ENCODE measurements at places on chromosomes 5 and 9. TPM values are rescaled to one million over a fixed set of nuclear protein-coding genes. Genes with fewer than 3 reads are reported as not detected.

TEX48 gene
- total RNA-seq = not detected

PCDHB10 gene
- total RNA-seq = 0.30 TPM

FXN gene
- total RNA-seq = 2.6 TPM

SPINK7 gene
- total RNA-seq = not detected

PCDHA4 gene
- total RNA-seq = 0.61 TPM

PRDM9 gene
- not detected for total RNA-seq

ARL14EPL gene
- total RNA-seq = under 0.01 TPM

WNT8A gene
- not detected for total RNA-seq

PAEP gene
- not detected for total RNA-seq

LCN9 gene
- total RNA-seq = not detected

ABO gene
- not detected for total RNA-seq

GRXCR2 gene
- total RNA-seq = not detected

CCDC180 gene
- total RNA-seq = 0.65 TPM

TAS2R1 gene
- total RNA-seq = not detected

TAL2 gene
- total RNA-seq = 0.32 TPM

SOX30 gene
- total RNA-seq = not detected

LHX3 gene
- total RNA-seq = not detected

CCDC183 gene
- 0.46 TPM for total RNA-seq

PRUNE2 gene
- total RNA-seq = 3.2 TPM

ZBTB43 gene
- 6.8 TPM for total RNA-seq

GGTA1 gene
- not detected for total RNA-seq

FOXD1 gene
- 0.30 TPM for total RNA-seq

APBA1 gene
- 1.6 TPM for total RNA-seq

EQTN gene
- not detected for total RNA-seq

FBXL7 gene
- total RNA-seq = 4.0 TPM

SUSD3 gene
- total RNA-seq = not detected

GABRA1 gene
- total RNA-seq = not detected

C6 gene
- total RNA-seq = not detected

TAF11L5 gene
- total RNA-seq = not detected

RAB3C gene
- total RNA-seq = under 0.01 TPM

ROPN1L gene
- total RNA-seq = 0.32 TPM

UBE2QL1 gene
- under 0.01 TPM for total RNA-seq

COL23A1 gene
- total RNA-seq = 0.15 TPM

NSG2 gene
- total RNA-seq = not detected

TSSK1B gene
- total RNA-seq = not detected

GPR150 gene
- total RNA-seq = 0.30 TPM

TPPP gene
- total RNA-seq = 0.15 TPM

RECK gene
- total RNA-seq = 14.7 TPM

EPB41L4A gene
- 8.8 TPM for total RNA-seq

IL7R gene
- 1.3 TPM for total RNA-seq

TESK1 gene
- 4.7 TPM for total RNA-seq

IER5L gene
- 10.7 TPM for total RNA-seq

CTXN3 gene
- under 0.01 TPM for total RNA-seq

LOX gene
- total RNA-seq = 35.4 TPM

ADAMTS12 gene
- 0.46 TPM for total RNA-seq

RETREG1 gene
- 0.15 TPM for total RNA-seq

LAMC3 gene
- under 0.01 TPM for total RNA-seq

SPINK6 gene
- total RNA-seq = not detected

ASPN gene
- not detected for total RNA-seq

ABCA1 gene
- 24.3 TPM for total RNA-seq

SPRY4 gene
- total RNA-seq = 6.5 TPM

GFI1B gene
- not detected for total RNA-seq

SLC6A3 gene
- not detected for total RNA-seq

PCDHA7 gene
- total RNA-seq = 0.15 TPM
